ENCODE measurements at places on chromosomes 16 and 17.

- DNase-seq = no peak
Measured at GRCh38 chr17:80879723-80880647, 111.7 kb upstream of the CHMP6 start.

DNA sequence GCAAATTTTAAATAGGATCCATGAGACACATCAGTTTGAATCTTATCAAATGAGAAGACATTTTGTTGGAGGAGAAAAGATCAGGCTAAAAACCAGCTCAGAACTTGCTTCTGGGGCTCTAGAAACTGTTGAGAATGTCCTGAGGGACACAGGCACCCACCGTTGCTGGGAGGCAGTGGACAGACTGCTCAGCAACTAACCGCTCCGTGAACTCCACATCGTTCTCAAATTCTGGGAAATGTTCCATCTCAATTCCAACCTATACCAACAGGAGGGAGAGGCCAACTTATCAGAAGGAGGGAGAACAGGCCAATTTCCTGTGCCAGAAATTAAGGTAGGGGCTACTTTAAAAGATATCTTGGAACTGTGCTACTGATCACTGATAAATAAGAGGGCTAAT is 8.3 kb downstream of the TAT start:
- no peak for DNase-seq

DNA sequence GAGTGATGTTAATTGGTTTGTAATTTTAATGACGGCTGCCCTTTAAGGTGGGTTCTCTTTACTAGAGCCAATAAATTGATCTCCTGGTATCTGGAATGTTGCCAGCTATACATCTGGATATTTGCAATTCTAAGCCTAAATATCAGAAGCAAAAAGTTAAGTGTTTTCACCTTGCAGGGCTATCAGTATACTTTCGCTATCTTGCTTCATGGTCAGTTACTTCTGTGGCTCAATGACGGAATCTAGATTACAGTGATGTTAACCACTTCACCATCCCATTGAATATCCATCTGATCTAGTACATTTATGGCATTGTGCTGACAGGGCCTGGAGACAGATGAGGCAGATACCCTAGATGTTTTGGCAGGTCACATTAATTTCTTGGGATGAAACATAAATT is 28.3 kb downstream of the CCL4 start:
- no peak for DNase-seq

- DNase-seq = no peak
Measured at GRCh38 chr16:8959921-8960787, 3.6 kb downstream of the USP7 start.

DNA sequence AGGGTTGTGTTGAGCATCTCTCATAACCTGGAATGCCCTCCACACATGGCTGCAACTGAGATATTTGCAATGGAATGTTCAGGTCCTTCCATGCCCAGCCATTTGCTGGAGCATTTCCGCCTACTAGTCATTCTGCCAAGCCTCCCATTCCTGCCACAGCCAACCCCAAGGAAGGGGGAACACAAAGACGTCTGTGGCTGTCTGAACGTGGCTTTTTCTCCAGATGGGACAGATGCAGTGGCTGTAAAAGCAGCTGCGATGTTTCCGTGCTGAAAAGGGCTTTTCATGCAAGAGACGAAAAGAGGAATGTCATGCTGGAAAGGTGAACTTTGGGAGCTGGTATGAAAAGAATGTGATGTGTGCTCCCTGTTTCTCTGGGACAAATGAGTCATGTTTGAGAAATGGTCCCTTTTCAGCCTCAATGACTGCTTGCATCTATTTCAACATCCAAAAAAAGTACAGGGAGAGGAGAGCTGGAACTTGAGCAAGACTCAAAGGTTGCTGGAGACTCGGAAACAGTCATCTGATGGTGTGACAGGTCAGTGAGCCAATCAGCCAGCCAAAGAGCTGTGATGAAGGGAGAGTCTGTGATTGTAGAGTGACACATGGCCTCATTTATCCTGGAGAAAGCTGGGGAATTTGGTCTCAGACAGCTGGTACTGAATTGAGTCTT is 208.9 kb downstream of the SHISA9 start:
- DNase-seq = no peak

DNA sequence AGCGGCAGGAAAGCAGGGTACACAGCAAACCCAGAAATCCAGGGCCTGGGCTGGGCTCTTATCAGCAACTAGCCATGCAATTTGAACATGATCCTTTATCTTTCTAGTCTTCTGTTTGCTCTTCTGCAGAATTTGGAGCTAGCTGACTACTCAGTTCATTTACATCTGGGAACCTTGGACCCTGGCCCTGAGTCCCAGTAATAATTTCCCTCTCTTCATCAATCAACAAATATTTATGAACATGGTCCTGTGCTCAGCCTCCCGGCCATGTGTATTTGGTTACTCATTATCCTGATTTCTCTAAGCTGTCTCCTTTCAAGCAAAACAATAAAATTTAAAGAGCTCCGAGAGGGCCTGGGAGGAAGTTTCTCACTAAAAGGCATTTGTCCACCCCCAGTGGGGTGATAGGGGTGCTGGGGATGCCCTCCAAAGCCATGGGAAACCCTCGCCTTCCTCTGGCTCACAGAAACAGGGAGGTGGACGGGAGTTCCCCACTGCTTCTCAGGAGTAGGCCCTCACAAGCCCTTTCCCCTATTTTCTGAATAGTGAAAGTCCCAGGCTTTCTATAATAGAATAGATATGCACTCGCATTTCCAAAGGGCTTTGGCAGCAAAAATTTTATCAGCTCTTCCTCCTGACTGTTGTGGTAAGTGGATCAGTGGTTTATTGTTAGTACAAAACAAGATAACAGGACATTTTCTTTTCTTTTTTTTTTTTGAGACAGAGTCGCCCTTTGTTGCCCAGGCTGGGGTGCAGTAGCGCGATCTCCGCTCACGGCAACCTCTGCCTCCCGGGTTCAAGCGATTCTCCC is 6.9 kb upstream of the WDR59 start:
- DNase-seq = peak; percentile 56

DNA sequence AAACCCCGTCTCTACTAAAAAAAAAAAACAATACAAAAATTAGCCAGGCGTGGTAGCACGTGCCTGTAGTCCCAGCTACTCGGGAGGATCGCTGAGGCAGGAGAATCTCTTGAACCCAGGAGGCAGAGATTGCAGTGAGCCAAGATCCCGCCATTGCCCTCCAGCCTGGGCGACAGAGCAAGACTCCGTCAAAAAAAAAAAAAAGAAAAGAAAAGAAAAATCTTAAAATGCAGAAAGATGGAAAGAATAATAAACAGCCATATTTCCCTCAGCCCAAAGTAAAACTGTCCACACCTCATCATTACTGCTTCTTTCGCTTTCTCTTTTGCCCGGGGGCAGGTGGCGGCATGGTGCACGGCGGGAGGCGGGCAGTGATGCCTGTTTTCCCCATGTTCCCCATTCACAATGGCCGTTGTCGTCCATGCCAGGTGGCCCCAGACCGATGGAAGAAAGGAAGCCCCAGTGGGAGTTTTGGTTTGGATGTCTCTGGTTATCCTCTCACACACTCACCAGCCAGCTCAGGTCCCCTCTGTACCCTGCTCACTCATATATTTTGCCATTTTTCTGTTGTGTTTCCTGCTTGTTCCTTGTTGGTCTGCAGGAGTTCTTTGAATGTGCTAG is 37.0 kb upstream of the PEMT start:
- DNase-seq = no peak

GRCh38 chr16:65728167-65728566 is 606.3 kb upstream of the CDH11 start:
- DNase-seq = no peak

GRCh38 chr17:228951-229708 is 47.7 kb upstream of the DOC2B start:
- no peak for DNase-seq

DNA sequence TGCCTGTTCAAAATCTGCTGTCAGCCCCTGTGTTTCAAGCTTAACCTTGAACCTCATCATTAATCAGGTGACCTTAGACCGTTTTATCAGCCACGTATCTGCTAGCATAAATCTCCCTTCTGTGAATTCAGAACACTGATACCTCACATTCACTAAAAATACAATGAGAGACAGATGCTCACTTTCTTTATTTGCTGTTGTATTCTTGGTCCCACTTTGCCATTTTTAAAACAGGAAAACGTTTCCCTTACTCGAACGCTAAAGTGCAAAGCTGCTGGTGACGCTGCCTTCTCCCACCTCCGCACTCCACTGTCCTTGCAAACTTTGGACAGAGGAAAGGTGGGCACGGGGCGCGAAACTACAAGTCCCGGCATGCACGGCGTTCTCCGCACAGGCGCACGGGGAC is 220 bp upstream of the ARHGAP44 start:
- no peak for DNase-seq

- no peak for DNase-seq
Measured at GRCh38 chr17:56119936-56120335, 33.3 kb upstream of the ANKFN1 start.

DNA sequence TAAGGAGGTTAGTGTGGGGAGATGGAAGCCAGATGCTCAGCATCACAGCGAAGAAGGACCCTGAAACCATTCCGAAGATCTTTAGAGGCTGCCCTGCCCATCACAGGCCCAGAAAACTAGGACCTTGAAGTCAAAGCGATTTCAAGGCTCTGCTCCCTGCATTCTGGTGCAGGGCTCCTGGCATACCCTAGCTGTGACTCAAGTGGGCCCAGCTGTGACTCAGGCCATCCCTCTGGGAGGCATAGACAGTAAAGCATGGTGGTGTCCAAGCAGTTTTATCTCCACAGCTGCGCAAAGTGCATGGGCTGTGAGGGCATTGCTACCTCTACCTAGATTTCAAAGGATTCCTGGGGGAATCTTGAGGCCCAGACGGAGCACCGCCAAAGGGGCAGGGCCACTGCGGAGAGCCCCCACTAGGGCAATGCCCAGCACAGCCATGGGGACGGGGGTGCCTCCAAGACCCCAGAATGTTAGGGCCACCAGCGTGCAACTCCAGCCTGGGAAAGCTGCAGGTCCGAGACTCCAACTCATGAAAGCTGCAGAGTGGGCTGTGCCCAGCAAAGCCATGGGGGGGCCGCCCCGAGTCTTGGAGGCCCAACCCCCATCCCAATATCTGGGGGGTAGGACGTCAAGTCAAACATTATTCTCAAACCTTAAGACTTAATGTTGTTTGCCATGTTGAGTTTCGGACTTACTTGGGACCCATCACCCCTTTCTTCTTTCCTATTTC is 11.7 kb upstream of the ZNF594 start:
- peak; percentile 10 for DNase-seq

GRCh38 chr16:88649924-88650748 is 717 bp downstream of the CYBA start:
- DNase-seq = no peak

DNA sequence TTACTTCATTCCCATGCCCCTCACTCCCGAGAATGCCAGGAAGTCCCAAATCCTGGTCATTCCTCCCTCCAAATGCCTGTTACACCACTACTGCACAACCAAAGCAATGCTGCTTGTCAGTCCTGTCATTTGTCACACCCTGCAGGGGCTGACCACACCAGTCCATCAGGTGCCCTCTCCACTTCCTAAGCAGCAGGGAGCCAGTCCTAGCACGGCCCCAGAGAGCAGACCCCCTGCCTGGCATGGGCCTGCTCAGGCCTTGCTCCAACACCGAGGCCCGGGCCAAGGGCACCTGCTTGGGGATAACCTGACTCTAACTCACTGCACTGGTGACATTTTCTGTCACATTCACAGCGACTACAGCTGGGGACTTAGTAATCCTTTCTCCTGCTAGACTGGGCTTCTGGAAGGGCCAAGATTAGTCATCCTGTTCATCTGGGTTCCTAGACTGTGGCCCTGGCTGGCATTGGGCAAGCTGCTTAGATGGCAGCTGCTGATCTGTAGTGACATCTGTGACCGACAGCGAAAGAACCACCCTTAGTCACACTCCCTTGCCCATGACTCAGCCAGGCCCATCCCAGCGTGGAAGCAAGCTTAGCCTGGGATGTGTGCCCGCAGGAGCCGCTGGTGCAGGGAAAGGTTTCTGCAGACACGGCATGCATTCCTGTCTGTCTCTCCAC is 5.4 kb downstream of the ALYREF start:
- DNase-seq = no peak
